Activated naive CD4-positive, alpha-beta T cell treated with anti-CD3 and anti-CD28 coated beads, Interleukin-2, amount 50 U/mL, for 72 hours (primary cell): ENCODE measurements at places on chromosomes 6 and 20.
A peak's percentile ranks its signal among the peaks of the same experiment; 100 is the strongest.

DNA sequence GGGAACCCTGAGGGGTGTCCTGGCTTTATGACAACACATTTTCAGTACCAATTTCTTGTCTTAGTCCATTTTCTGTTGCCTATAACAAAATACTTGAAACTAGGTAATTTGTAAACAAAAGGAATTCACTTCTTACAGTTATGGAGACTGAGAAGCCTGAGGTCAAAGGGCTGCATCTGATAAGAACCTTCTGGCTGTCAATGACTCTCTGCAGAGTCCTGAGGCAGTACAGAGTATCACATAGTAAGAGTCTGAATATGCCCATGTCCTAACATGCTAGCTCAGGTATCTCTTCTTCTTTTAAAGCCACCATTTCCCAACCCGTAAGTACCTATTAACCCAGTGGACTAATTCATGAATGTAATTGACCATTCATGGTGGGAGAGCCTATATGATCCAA, 1458.6 kb upstream of the EYS start:
- no peak for DNase-seq

- no peak for DNase-seq
These were observed 29.2 kb downstream of the OSBPL2 start for GRCh38 chr20:62267543-62267942.

GRCh38 chr20:36812594-36813463, 39.3 kb upstream of the DSN1 start:
- no peak for DNase-seq

GRCh38 chr20:50610212-50610718, 81.1 kb downstream of the RIPOR3 start:
- no peak for DNase-seq

DNA sequence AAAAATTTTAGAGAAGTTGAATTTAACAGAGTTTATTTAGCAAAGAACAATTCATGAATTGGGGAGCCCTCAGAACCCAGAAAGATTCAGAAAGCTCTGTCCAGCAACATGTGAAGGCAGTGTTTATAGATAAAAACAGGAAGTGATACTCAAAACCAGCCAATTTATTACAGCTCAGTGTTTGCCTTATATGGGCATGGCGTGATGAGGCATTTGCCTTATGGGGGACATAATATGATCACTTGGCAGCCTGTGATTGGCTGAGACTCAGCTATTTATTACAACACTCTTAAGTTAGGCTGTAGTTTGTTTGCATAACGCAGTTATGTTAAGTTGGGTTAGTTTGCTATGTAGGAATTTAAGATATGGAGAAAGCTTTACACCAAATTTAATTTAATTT, 11.5 kb downstream of the HLA-DPA1 start:
- DNase-seq = no peak

DNA sequence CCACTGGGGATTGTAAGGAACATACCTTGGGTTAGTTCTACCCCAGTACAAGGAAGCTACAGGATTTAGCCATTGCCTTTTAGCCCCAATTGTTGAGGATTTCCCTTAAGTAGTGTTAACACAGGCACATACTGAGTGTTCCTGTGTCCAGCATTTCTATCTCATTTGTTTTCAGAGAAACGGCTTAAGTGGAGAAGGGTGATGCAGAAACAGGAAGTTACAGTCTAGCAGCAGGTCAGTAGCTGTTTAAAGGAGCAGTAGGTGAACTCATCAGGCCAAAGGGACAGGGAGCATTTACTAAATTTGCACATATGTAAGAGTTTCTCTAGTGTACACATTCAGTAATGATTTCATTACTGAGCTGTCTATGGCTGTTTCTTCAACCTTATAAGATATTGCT, 644.2 kb upstream of the GJE1 start:
- DNase-seq = no peak

GRCh38 chr20:37242503-37242902, 19.1 kb downstream of the GHRH start:
- DNase-seq = no peak

GRCh38 chr6:121190122-121190521, 144.2 kb downstream of the TBC1D32 start:
- DNase-seq = no peak

DNA sequence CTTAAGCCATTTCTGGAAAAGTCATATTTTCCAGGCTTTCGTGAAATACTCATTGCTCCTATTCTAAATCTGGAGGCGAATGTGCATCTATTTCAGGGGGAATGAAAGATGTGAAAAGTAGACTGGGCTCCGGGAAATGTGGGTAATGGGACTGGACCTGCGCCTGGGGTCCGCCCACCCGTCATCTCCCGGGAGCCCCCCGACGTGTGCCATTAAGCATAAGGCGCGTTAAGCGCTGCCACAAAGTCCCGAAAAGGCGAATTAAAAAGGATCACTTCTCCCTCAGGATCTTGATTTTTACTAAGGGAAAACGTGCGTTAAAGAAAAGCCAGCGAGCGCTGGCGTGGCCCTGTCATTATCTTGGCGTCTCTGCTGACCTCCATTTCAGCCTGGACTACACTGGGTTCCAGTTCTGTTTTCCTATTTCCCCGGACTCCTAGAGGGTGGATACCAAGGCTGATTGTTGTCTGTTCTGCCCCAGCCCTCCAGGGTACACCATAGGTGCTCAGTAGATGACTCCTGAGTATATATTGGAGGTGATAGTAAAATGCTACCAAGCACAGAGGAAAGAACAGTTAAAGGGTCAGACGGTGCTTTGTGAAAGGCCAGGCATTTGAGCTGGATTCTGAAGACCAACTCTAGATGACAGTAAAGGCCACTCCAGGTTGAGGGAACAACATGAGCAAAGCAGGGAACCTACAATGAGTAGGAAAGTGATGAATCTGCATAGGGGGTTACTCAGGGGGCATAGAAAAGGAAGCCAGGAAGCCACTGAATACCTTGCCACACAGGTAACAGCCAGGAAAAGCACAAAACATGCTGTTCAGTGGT, 89.2 kb upstream of the ARID1B start:
- DNase-seq = no peak

GRCh38 chr6:158999154-158999665, 792 bp downstream of the RSPH3 start:
- DNase-seq = no peak

- DNase-seq = peak; percentile 68
These were observed 41.9 kb downstream of the ELOVL5 start for GRCh38 chr6:53306819-53307347.

DNA sequence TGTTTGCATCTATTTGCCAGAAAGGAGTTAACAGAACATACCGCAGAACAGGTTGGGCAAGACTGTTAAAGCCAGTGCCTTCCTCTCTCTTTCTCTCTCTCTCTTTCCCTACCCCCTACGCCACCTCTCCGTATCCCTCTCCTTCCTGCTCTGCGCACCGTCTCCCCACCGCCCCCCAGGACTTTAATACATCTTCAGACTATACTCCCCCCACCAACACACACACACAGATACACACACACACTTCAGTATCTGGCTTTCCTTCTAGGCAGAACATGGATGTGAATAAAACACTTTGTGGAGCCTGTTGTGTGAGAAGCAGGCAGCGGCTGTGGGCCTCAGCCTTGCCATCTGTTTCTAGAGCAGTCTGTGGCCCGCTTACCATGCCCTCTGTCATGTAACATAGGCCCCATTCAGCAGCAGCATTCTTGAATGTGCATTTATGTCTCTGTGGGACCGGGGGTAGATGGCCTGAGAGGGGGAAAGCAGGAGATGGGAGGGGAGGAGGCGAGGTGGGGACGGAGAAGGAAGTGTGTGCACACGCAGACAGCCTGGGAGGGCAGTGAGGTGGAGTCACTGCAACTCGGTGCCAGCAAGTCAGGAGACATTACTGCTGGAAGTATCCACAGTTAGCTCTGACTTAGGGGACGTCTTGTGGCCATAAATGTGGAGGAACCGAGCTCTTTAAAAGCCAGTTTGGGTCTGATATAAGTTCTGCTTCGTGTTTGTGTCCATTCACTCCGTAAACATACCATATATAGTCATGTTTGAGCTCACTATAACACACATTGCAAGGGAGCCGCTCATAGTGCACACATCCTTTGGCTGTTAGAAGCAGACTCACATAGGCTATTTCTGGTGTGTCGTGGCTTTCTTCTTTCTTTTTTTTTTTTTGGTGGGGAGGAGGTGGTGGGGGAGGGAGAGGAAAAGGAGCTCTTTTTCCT, 38.4 kb downstream of the RREB1 start:
- no peak for DNase-seq

GRCh38 chr6:44966449-44967092, 361.6 kb upstream of the RUNX2 start:
- no peak for DNase-seq

DNA sequence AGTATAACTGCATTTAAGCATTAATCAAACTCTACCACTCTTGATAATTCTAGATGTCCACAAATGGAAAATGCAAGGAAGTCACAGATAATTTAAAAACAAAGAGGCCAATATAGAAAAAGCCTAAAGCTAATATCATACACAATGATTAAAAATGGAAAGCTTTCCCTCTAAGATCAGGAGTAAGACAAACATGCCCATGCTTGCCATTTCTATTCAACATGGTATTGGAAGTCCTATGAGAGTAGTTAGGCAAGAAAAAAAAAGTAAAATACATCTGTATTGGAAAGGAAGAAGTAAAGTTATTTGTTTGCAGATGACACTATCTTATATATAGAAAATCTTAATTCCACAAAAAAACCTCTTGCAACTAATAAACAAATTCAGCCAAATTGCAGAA, 164.6 kb upstream of the FERMT1 start:
- no peak for DNase-seq

- no peak for DNase-seq
These were observed 111.3 kb upstream of the MLN start for GRCh38 chr6:33915134-33915533.

- DNase-seq = no peak
These were observed 41.9 kb downstream of the ZFAND3 start for GRCh38 chr6:37861452-37861851.

- no peak for DNase-seq
These were observed 125.9 kb downstream of the TRMT11 start for GRCh38 chr6:126112171-126112632.

GRCh38 chr6:10676403-10676802, 18.0 kb downstream of the C6orf52 start:
- no peak for DNase-seq
